ENCODE measurements at places on chromosomes 16 and 17.

GRCh38 chr16:64589836-64590235, 532.0 kb downstream of the CDH11 start:
- DNase-seq: no peak

GRCh38 chr16:13441675-13442074, 478.3 kb upstream of the ERCC4 start:
- no peak for DNase-seq

DNA sequence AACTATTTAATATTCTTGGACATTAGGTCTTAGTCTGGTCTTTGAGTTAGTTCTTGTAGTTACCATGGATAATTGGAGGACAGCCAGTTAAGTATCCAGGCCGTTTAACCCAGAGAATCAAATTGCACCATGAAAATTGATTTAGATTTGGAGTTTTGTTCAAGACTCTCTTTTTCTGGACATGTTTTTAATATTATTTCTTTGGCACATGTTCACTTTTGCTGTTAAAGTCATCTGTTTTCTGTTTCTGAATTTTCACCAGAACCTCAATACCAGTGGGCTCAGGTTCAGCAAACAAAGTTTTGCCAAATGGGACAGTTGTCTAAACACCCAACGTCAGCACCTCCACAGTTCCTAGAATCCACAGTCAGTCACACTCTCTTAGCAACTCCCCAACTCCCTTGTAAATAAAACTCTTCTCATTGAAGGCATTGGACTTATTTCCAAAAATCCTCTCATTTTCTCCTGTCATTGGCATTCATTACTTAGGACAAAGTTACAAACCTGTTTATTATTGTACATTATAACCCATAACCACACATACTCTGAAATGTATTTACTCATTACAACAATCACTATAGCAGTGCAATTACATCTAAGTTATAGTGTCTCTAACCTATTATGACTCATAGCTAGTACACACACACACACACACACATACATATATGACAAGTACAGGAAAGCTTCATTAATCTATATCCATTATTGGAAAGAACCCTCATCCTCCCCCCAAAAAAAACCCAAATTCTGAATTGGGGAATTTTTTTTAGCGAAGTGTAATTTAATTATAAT, 33.5 kb upstream of the DNAH9 start:
- no peak for DNase-seq

GRCh38 chr17:74646231-74646630, 22.7 kb upstream of the CD300E start:
- no peak for DNase-seq

DNA sequence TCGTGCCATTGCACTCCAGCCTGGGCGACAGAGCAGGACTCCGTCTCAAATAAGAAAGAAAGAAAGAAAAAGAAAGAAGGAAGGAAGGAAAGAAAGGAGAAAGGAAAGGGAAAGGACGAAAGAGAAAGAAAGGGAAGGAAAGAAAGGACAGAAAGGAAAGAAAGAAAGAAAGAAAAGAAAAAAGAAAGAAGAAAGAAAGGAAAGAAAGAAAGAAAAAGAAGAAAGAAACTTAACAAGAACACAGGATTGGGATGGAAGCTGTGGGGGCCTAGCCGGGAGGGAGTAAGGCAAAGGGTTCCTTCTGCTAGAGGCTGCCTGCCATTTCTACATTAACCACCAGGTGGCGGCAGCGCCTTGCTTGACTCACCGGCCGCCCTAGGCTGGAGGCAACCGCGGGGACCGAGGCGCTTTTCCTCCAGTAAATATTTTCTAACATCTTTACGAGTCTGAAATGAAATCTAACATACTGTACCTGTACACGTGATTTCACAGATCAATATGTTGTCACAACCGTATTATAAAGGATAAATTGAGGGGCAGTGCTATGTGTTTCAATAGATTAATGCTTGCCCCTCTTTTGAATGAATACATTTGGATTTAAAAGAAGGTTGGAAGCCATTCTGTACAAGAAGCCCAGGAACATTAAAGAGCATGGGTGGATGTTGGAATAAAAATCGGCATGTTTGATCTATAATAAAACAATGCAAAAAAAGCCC, 6.1 kb downstream of the GJD3 start:
- DNase-seq: peak; percentile 79

- DNase-seq: no peak
Observed at GRCh38 chr17:33924104-33924503, 331.0 kb upstream of the CCL2 start.

- DNase-seq: no peak
Observed at GRCh38 chr17:46147296-46147695, 45.9 kb downstream of the KANSL1 start.

DNA sequence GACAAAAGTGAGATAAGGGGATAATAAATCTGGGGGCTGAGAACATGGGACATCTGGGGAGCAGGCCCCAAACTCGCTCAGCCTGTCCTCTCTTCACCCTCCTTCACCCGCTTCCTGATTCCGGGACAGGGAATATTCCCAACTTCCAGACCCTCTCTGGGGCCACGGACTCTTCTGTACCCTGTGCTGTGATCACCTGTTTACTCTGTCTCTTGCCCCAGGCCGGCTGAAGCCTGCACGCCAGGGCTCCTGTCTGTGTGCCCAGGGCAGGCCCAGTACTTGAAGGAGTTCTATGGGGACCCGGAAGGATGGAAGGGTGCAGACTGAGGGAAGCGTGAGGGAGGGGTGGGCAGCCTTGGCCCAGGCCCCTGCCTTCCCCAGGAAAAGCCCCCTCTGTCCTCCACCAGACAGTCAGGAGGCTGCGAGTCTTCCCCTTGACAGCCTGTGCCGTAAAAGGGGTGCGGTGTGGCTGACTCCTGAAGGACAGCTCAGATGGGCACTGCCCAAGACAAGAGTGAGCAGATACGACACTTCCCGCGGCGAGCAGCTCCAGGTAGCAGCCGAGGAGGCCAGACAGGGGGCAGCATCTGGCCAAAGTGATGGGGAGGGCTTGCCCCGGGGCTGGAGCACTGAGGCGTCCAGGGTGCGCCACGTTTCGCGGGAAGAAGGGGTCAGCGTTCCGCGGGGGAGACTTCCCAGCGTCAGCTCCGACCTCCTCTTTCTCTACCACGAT, 1.0 kb upstream of the CCNF start:
- DNase-seq: no peak

DNA sequence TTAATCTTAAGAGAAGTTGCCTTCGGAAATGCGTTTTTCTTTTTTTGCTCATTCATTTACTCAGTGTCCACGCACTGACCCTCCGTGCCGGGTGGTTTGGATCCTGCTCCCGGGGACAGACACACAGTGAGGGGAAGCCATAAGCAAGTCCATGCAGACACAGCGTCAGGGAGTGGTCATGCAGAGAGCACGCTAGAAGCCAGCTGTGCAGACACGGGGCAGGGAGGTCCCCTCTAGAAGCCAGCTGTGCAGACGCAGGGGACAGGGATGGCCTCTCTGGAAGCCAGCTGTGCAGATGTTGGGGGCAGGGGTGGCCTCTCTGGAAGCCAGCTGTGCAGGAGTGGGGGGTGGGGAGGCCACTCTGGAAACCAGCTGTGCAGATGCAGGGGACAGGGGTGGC, 4.8 kb downstream of the GAA start:
- no peak for DNase-seq

DNA sequence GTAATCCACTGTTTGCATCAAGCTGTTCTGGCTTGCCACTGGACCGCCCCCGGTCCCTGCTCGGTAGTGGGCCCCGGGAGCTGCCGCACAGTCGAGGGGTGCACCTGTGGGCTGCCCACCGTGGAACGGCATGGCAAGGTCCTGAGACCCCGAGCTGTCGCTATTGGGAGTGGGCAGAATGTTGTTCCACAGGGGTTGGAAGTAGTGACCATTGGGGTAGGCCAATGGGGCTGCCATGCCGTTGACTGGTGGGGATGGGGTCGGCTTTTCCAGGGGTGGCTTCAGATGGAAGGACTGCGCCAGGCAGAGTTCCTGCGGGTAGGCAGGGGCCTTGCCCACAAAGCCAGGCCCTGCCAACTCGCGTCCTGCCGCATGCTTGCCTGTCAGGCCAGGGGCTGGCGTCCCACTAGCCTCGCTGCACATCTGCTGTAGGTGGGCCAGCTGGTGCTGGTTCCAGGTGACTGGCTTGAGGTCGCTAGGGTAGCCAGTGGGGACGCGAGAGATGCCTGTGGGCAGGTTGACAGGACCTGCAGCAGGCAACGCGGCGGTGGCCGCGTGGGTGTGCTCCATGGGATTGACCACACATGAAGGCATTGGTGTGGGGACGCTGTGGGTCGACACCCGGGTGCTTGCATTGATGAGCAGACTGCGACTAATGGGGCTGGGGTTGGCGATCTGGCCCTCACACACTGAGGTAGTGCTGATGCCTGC, 14.8 kb downstream of the TRAF4 start:
- DNase-seq: no peak

- DNase-seq: no peak
Observed at GRCh38 chr17:42508426-42509165, 27.4 kb upstream of the NAGLU start.

DNA sequence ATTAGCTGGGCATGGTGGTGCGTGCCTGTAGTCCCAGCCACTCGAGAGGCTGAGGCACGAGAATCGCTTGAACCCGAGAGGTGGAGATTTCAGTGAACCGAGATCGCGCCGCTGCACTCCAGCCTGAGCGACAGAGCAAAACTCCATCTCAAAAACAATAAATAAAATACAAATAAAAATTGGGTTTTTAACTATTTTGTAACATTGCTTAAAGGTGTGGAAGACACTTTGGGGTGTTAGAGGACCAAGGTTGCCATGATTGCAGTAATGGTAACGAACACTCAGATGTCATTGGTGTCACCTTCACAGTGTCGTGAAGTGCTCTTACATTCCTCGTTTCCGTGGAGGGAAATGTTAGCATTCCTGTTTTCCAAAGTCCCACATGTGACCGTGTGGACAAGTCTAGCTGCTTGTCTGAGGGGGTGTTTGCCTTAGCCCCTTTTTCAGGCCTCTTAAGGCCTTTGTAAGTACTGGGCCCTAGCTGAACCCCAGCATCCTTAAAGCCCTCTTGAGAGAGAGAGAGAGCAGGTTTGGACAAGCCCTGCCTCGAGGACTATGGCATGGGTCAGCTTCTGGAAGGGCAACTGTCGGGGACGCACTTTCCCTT, 8.6 kb downstream of the C16orf96 start:
- no peak for DNase-seq

DNA sequence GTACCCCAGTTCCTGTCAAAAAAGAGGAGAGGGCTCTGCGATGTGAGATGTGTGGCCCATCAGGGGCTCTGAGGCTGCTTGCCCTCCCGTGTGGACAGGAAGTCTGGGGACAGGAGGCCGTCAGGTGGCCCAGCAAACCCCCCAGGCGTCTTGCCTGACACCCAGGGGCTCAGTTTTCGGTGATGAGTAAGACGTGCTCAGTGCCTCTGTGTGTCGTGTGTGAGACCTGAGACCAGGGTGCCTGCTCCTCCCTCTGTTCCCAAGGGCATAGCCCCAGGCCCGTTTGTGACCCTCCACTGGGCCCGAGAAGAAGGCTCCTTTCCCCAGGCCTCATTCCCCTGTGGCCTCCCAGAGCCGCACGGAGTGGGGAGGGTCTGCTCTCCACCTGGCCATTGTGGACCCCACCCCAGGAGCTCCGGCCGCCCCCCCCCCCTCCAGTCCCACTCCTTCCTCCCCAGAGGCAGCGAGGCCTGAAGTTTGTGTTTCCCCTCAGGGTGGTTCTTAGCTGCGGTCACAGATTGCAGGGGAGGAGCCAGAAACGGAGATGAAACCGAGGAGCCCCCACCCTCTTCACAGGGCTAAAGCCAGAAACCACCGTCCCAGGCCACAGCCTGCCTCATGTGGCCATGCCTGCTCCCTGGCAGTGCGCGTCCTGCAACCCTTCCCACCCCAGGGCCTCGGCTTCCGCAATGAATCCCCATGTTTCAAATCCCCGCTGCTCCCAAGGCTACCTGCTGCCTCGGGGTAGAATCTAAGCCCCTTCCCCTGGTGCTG, 4.9 kb upstream of the ACTG1 start:
- no peak for DNase-seq

GRCh38 chr17:17152385-17152784, 53.7 kb downstream of the PLD6 start:
- no peak for DNase-seq

- DNase-seq: no peak
Observed at GRCh38 chr16:2854700-2855309, 3.2 kb downstream of the PRSS22 start.
